NCI-H460 (cell line): ENCODE measurements at places on chromosomes 3 and 15. TPM values are rescaled to one million over a fixed set of nuclear protein-coding genes. Genes with fewer than 3 reads are reported as not detected.

Gene GP9
- not detected in 2 replicates for total RNA-seq

Gene TFDP2
- 32.7 and 35.0 TPM in 2 replicates for total RNA-seq

Gene ARGFX
- total RNA-seq = not detected in 2 replicates

Gene RNF13
- total RNA-seq = 63.7 and 70.8 TPM in 2 replicates

Gene DPH3
- total RNA-seq = 10.5 and 11.6 TPM in 2 replicates

Gene PRC1
- total RNA-seq = 168 and 185 TPM in 2 replicates

Gene CASR
- not detected in 2 replicates for total RNA-seq

Gene SLC28A1
- not detected in 2 replicates for total RNA-seq

Gene PAQR9
- total RNA-seq = 0.29 and 0.47 TPM in 2 replicates

Gene OCA2
- total RNA-seq = 0.40 and 0.81 TPM in 2 replicates

Gene MKRN2OS
- total RNA-seq = not detected in 2 replicates

Gene CCRL2
- not detected in 2 replicates for total RNA-seq

Gene FOXL2NB
- 1.8 and 2.9 TPM in 2 replicates for total RNA-seq

Gene SPINK8
- not detected in 2 replicates for total RNA-seq

Gene CCDC54
- not detected in 2 replicates for total RNA-seq

Gene TUSC7
- not detected in 2 replicates for total RNA-seq

Gene REC114
- not detected in 2 replicates for total RNA-seq

Gene MEX3B
- 3.6 and 5.2 TPM in 2 replicates for total RNA-seq

Gene CAMK2N2
- 0.23 TPM in 1 of 2 replicates, not detected in the other for total RNA-seq

Gene POC1A
- total RNA-seq = 10.7 and 11.0 TPM in 2 replicates

Gene GASK1A
- not detected in 2 replicates for total RNA-seq

Gene GRAMD2A
- total RNA-seq = 0.25 and 0.43 TPM in 2 replicates

Gene CCR8
- not detected in 2 replicates for total RNA-seq

Gene TRIM42
- not detected in 2 replicates for total RNA-seq

Gene ISLR2
- not detected in 2 replicates for total RNA-seq

Gene WNT7A
- total RNA-seq = not detected in 2 replicates

Gene CACNA1D
- not detected in 2 replicates for total RNA-seq

Gene RYR3
- total RNA-seq = not detected in 2 replicates

Gene CERS3
- total RNA-seq = not detected in 2 replicates

Gene CPN2
- total RNA-seq = not detected in 2 replicates

Gene CFAP100
- total RNA-seq = not detected in 2 replicates

Gene SCAANT1
- total RNA-seq = not detected in 2 replicates

Gene MED12L
- 0.35 and 0.54 TPM in 2 replicates for total RNA-seq

Gene PLOD2
- 36.0 and 39.5 TPM in 2 replicates for total RNA-seq

Gene RAB7A
- 50.8 and 57.8 TPM in 2 replicates for total RNA-seq

Gene GOLGA6A
- total RNA-seq = not detected in 2 replicates

Gene RLBP1
- total RNA-seq = not detected in 2 replicates

Gene BOC
- not detected in 2 replicates for total RNA-seq

Gene MOBP
- not detected in 2 replicates for total RNA-seq

Gene PARP15
- total RNA-seq = not detected in 2 replicates

Gene GOLGA6B
- total RNA-seq = not detected in 2 replicates
